Bronchial epithelial cell (primary cell): ENCODE measurements at places on chromosomes 4 and X.

DNA sequence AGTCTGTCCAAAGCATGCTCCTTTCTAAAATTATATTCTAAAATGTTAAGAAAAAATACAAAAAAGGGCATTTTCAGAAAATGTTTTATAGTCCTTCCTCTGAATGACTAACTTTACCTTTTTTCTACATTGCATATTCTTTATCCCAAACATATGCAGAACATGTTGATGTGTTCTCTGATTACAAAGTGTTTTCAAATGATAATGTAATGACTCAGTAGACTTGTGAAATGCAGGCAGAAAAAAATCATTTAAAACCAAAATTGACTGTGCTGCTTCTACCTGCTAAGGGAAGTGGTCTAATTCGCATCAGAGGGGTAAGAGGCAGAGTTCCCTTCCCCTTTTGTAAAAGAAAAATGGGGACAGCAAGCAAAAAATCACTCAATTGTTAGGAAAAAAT, 22.7 kb upstream of the YTHDC1 start:
- peak; percentile 78 for DNase-seq

GRCh38 chr4:94577136-94577535, 125.4 kb downstream of the PDLIM5 start:
- no peak for DNase-seq

GRCh38 chrX:65873385-65873784, 166.5 kb downstream of the VSIG4 start:
- DNase-seq, result no peak

DNA sequence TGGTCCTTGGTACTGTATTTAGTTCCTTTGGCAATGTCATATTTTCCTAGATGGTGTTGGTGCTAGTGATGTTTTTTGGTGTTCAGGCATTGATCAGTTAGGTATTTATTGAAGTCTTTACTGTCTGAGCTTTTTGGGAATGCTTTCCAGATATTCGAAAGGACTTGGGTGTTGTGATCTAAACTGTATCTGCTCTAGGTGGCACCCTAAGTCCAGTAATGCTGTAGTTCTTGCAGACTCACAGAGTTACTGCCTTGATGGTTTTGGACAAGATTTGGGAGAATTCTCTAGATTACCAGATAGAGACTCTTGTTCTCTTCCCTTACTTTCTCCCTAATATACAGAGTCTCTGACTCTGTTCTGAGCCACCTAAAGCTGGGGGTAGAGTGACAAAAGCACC, 513.6 kb upstream of the PITX2 start:
- peak; percentile 3 for DNase-seq

GRCh38 chr4:38692421-38692820, 28.4 kb downstream of the KLF3 start:
- no peak for DNase-seq

DNA sequence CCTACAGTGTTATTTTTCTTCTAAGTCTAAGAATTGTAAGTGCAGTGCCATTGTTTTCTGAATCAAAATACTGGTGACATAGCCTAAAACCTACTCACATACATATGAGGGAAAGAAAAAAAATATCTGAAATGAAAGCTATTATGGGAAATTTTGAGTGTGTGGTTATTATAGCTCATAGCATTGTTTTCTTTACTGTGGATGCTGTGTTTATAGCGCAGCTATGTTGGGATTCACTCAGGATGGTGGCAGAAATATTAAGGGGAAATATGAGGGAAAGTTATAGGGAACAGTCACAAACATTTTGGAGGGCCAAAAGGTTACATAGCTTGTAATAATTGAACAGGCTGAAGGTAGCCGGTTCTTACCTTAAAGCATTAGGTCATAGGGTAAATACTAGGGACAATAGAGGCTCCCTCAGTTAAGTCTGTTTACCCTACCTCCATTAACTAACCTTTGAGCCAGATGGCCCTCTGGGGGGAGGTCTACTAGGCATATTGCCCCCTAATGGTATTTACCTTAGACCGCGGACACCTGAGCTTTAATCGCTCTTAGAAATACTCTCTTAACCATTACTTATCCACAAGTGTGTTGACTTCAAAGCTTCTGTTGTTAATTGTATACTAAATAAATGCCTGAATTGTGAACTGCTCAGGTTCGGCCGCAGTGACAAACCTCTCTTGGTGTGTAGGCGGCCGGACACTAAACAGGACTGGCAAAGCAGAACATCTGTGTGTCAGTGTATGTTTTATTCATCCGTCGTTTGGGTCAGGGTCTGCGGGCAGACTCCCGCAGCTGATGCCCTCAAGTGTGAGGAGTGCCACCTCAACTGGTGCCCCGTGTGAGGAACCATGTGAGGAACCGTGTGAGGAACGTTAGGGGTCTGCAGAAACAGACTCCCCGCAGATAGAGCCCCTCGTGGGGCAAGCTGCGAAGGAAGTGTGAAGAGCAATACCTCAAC, 21.3 kb upstream of the SULT1B1 start:
- no peak for DNase-seq

- DNase-seq, result no peak
Measured at GRCh38 chr4:122300776-122301175, 78.0 kb upstream of the ADAD1 start.
